ENCODE measurements at places on chromosomes 2 and 18.

GRCh38 chr18:78703291-78703690 is 276.3 kb upstream of the SALL3 start:
- no peak for DNase-seq

GRCh38 chr2:118913131-118913802 is 28.7 kb upstream of the MARCO start:
- no peak for DNase-seq

GRCh38 chr2:9336241-9336575 is 87.1 kb downstream of the ITGB1BP1 start:
- DNase-seq: peak; percentile 7

- no peak for DNase-seq
These were observed 55.3 kb upstream of the HK2 start for GRCh38 chr2:74778381-74779264.

GRCh38 chr2:62337403-62337802 is 141.5 kb downstream of the B3GNT2 start:
- no peak for DNase-seq

- DNase-seq: no peak
These were observed 398.9 kb downstream of the NCKAP5 start for GRCh38 chr2:133169274-133169912.

- no peak for DNase-seq
These were observed 56.0 kb upstream of the PTH2R start for GRCh38 chr2:208350610-208351009.

GRCh38 chr18:44724105-44724778 is 43.6 kb downstream of the SETBP1 start:
- no peak for DNase-seq

DNA sequence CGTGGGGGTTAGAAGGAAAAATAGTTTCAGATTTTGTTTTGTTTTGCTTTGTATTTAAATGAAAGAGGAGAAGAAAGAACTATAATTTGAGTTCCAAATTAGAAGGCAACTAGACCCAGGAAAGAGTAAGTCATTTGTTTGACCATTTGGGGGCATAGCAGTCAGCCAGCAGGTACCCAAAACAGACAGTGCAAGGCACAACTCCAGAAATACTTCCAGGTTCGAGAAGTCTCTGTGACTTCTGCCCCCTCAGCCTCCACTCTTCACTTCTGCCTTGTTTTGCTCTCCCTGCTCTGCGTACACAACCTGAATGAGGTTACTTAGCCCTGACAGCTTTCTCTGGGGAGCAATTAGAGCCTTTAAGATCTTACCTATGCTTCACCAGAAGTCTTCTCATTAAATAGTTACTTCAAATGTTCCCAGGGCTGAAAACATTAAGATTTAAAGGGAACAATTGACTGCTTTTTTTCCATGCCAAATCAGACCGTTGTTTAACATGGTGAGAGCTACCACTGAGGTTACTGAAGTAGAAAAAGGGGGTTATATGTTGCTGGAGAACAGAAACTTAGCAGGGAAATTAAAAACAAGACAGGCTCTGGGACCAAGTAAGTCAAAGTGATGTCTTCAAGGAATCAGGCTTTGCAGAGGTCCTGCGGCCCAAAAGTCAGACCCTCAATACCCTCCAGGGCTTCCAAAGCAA is 216.9 kb downstream of the BCL11A start:
- DNase-seq: no peak

- DNase-seq: no peak
These were observed 8.4 kb downstream of the DAPL1 start for GRCh38 chr2:158803506-158803905.

DNA sequence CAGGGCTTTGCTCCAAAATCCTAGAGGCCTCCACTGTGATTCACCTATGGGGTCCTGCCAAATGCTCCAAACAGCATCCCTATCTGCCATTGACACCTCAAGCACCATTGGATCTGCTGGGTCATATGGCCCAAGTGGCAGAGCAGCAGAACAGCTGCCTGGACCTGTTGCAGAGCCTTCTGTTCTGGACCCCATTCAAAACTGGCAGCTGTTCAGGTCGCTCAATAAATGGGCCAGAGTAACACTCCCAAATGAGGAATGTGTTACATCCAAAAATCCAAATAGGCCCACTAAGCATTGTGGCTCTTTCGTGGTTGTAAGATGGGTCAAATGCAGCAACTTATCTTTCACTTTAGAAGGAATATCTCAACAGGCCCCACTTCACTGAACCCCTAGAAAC is 783.6 kb downstream of the DCDC2C start:
- no peak for DNase-seq

- no peak for DNase-seq
These were observed 7.2 kb downstream of the PECR start for GRCh38 chr2:216074380-216074779.

DNA sequence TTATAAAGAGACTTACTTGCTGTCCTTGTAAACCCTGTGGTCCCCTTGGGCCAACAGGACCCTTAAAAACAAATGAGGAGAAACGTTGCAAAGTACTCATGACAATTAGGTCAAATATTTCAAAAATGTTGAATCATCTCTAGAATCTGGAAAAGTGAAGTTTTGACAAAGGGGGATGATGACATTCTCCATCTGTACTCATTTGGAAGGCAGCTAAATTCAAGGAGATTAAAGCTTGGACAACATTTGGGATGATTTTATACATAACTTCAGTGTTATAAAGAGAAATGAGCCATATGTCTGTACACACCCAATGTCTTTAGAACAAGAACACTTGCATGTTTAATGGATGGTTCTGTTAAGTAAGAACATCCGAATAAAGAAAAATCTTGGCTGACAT is 92.9 kb downstream of the COL5A2 start:
- no peak for DNase-seq

- no peak for DNase-seq
These were observed 90.4 kb upstream of the FAM110C start for GRCh38 chr2:136666-137065.

DNA sequence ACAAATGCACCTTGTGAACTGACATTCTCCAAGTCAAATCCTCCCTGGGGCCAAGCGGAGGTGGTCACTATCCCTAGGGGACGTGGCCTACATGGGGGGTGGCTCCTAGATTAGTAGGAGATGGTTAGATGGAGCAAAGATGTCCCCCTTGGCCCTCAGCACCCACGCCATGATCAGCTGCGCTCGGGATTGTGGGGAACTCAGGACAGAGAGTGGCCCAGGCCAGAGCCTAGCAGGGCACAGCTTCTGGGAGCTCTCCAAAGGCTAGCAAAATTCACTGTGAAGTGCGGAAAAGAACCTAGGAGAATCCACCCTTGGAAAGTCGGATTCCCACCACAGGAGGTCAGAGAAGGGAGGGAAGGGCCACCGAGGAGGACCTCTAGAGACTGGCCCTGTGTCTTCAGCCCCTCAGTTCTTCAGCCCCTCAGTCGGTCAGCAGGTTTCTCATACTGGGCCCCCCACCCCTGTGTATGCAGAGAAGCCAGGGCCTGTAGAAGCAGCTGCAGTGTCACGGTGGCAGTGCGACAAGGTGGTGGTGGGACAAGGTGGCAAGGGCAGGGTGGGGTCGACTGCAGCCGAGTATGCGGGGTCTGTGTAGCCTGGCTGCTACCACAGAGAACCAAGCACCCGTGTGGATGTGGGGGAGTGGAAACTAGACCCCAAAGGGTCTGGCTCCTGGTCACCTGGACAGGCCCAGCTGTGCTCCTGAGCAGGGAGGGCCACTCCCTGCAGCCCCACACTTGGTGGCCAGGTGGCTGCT is 18.4 kb downstream of the GPR55 start:
- DNase-seq: no peak

GRCh38 chr2:67216103-67216502 is 181.0 kb upstream of the ETAA1 start:
- no peak for DNase-seq

- DNase-seq: no peak
These were observed 558.9 kb upstream of the FSIP2 start for GRCh38 chr2:185179743-185180142.

DNA sequence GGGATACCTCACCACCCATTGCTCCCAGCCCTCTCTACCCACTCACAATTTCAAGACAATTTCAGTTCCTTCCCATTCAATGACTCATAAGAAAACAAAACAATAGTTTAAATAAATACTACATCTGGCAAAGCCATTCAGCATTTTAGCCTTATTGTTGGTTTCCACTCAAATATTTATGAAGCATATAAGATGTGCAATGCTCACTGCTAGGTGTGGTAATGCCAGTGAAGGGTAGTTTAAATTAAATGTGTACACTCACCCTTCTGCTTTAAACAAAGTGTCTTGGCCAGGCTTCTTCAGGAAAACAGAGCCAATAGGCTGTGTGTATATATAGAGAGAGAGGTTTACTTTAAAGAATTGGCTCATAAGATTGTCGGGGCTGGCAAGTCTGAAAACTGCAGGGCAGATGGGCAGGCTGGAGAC is 37.0 kb downstream of the INO80C start:
- DNase-seq: no peak

DNA sequence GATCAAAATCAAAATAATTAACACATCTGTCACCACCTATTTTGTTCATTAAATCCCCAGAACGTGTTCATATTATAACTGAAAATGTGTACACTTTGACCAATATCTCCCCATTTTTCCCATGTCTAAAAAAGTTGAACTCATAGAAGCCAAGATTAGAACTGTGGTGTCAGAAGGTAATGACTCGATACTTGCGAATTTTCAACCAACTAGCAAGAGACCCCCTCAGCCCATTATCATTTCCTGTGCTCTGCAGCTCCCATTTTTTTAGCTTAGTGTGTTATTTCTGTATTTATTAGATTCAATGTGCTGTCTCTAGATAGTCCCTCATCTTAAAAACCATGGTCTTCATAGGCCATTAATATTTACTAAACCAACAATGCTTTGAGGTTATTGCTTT is 248.7 kb upstream of the PIK3C3 start:
- DNase-seq: no peak

GRCh38 chr2:98907966-98908905 is 27.8 kb downstream of the CRACDL start:
- no peak for DNase-seq

DNA sequence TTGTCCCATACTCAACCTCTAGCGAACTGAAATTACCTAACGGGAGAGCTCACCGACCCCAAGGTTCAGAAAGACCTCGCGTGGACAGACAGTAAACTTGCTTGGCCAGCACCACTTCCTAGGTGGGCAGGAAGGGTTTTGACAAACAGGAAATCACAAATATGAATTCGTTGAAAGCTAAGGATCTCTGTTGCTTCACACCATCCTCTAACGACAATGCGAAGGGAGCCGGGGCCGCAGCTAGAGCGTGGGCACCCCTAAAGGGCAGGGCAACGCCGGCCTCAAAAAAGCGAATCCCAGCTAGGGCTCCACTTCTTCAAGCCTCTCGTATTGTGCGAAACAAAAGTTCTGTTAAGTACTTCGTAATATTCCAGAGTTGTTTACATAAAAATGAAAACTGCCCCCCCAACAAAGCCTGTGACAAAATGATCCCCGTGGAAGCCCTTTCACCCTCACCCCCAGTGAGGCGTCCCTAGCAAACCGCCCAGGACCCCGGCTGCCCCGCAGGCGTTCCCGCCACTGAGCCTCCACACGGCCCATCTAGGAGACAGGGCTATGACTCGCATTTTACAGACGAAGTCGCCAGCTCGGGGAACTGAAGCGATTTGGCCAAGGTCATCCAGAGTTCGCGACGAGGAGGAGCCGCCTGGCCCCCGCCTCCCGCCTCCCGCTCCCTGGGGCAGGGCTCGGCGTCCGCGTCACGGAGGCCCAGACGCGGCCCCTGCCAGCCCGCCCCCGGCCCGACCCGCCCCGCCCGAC is 548 bp downstream of the KANSL3 start:
- DNase-seq: peak; percentile 75

GRCh38 chr2:203705178-203705577 is 1.3 kb upstream of the CD28 start:
- DNase-seq: peak; percentile 66
